ENCODE measurements at places on chromosomes 16 and 17.

GRCh38 chr16:57637965-57638364 is 9.5 kb downstream of the ADGRG1 start:
- no peak for DNase-seq

DNA sequence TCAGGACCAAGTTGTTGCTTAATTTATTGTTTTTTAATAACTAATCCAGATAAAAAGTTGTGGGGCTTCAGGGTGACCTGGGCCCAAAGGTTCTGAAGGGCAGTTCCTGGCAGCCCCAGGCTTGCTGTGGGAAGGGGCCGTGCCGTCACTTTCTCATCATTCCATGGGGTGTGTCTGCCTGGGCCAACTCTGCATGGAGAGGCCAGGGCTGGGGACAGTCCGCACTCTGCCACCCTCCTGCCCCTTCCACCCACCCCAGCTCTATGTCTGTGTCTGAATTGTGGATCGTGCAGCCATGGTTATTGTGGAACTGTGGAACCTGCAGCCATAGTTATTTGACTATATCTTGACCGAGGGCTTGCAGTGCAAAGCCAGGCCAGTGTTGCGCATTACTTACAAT is 4.0 kb downstream of the LIMD2 start:
- DNase-seq = no peak

DNA sequence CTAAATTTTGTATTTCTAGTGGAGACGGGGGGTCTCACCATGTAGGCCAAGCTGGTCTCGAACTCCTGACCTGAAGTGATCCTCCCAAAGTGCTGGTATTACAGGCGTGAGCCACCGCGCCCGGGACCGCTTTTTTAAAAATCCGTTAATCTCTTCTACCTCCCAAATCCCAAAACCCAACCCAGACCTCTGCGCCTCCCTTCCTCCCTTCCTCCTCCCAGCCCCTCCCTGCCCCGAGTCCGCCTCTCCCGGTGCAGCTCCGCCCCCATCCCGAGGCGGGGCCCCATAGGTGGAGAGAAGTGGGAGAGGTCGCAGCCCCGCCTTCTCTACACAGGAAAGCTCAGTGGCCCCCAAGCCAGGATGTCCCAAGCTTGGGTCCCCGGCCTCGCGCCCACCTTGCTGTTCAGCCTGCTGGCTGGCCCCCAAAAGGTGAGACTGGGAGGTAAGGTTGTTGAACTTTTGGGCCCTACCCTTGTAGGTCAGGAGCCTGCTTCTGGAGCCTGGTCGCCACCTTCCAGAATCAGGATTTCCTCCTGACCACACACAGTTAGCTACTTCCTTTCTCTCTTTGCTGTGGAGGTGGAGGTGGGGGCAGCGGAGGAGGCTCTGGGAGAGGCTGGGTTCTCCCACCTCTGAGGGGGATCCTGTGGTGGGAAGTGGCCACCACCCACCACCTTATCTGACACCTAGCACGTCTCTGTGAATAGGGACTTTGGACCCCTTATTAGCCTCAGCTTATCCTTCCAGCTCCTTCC is at the start of gene TMEM92:
Gene TMEM92, plus strand, starts transcription at position 325 of the 755 bp plus-strand sequence. Its CDS starts 36 bp downstream, at position 361.
- DNase-seq = no peak

DNA sequence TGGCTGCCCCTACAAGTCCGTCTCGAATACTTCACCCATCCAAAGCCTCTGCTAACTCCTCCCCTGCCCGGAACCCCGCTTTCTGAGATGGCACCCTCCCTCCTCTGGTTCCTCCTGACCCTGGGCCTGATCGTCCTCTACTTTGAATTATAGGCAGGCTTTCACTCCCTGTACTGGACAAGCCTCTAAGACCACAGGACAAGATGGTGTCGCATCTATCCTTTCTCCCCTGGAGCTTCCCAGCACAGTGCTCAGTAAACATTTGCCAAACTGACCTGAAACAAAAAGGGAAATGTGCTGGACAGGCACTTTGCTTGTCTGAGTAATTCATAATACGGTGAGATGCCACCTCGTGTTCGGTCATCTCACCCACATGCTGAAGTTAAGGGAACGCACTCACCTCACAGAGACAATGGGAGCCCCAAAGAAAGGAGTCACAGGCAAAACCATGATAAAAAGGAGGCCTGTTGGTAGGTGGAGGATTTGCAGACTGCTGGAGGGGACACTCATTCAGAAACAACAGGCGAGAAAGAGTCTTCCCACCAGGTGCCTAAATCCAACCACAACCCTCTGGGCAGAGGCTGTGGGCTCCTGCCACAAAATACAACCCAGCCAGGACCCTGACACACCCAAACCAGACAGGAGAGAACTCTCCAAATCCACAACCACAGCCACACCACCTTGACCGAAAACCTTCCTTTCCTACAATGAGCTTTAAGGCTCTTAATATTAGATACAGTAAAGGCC is 28.2 kb downstream of the SNN start:
- no peak for DNase-seq

GRCh38 chr16:79429381-79430190 is 171.0 kb downstream of the MAF start:
- no peak for DNase-seq

DNA sequence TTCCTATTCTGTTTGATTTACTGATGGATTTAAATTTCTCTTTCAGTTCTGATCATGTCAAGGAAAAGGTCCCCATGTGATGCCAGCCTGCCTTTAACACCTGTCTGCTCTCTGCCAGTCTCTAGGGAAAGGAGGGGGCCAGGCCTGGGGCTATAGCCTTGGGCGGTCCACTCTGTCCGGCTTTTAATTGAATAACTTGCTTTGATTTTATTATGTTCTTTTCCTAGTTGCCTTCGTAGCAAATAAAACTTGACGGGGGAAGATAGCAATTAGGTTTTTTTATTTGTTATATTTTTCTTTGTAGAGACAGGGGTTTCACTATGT is 47.6 kb downstream of the ABAT start:
- no peak for DNase-seq

DNA sequence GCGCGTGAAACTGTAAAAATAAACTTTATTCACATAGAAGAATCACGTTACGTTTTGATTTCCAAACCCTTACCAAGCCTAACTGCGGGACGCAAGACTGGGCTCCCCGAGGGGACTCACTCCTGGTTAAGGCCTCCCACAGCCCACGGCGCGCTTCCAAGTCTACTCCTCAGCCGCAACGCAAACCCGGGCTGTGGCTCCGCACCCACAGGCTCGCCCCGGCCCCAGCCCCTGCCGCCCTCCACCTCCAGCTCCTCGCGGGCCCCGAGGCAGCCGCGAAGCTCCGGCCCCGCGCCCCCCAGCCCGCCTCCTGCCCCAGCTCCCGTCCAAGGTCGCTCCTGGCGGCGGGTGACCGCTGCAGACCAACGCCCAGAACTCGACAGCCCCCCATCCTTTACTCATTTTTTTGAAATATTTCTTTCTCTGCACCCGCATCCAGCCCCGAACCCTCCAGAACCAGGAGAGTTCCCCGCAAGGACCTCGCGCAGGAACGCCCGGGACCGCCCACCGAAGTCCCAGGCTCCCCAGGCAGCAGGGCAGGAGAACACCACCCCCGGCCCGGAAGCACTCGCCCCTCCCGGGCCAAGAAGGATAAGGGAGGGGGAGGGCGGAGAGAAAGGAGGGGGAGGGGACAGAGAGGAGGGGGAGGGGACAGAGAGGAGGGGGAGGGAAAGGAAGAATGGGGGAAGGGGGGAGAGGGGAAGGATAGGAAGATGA is 912 bp downstream of the USP22 start:
- DNase-seq = peak; percentile 70

- no peak for DNase-seq
These were observed 113.5 kb upstream of the MED13 start for GRCh38 chr17:62178579-62178978.
